ENCODE measurements at places on chromosomes 7 and 10. TPM values are rescaled to one million over a fixed set of nuclear protein-coding genes. Genes with fewer than 3 reads are reported as not detected.
A peak's percentile ranks its signal among the peaks of the same experiment; 100 is the strongest.

Gene DYNC1I1
- 43.3 TPM for total RNA-seq

DNA sequence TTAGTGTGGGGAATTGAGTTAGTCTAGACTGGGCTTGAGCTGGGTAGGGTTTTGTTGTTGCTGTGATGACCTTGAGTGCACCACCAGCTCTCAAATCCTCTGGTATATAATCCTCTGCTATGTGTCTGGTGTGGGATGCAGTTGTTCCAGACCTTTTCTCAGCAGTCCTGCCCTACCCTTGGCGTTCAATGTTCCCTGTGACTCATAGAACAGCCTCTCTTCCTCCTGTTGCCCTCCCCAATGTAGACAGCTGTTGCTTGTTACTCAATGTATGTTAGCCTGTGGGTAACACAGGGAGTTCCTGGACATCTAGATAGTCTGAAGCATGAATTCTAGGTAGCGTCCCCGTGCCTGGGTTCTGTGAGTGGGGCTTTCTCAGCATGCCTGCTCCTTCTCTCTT lies 19.8 kb downstream of the ACBD7 start:
- no peaks in the 10 kb centered on the region for H3K4me1 ChIP-seq
- H3K27ac ChIP-seq, result no peak overlapping the region
- DNase-seq, result no peak
- H3K36me3 ChIP-seq, result peaks cover 8% of the 10 kb centered on the region

DNA sequence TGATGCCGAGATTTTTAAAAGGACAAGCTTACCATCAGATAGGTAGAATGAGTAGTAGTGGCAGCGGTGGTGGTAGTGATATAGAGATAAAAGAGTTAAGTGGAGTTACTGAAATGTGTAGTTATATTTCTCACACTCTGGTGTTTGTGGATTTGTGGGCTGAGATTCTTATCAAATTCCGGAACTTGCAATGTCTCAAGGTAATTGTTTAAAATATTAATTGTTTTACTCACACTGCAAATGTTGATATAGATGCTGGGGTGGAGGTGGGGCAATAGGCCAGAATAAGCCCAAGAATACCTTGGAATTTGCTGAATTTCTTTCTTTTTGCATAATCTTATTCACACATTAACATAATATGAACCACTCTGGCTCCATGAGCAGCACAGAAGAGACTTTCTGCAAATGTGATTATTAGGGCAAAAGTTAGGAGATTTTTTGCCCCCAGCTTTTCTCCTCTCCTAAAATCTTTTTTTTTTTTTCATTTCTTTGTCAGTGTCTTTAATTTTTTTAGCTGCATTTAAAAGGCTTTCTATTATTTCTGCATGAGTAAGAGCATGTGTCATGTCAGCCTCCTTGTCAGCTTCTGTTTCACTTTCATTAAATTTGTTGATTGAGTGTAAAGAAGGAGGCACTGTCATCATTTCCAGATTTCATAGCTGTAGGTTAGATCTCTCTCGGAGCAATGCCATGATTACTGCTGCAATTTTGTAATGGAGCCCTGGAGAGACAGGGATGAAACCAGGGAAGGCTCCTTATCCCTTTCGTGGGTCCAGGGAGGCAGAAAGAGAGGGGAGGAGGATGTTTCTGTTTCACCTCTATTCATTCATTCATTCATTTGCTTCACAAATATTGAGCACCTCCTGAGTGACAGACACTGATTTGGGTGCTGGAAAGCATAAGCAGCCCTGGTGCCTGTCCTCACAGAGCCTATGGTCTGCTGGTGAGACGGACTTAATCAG lies 13.1 kb upstream of the SGMS1 start:
- H3K4me1 ChIP-seq, result peaks cover 21% of the 10 kb centered on the region
- H3K4me3 ChIP-seq, result no peak overlapping the region
- H3K27ac ChIP-seq, result no peak overlapping the region
- no peaks in the 10 kb centered on the region for H3K36me3 ChIP-seq

GRCh38 chr7:99794585-99795502 lies 10.9 kb upstream of the CYP3A4 start:
- H3K4me3 ChIP-seq, result no peak overlapping the region
- no peaks in the 10 kb centered on the region for H3K4me1 ChIP-seq
- peaks cover 2% of the 10 kb centered on the region for H3K27me3 ChIP-seq
- H3K36me3 ChIP-seq, result no peaks in the 10 kb centered on the region
- no peak for DNase-seq
- H3K27ac ChIP-seq, result no peak overlapping the region

DNA sequence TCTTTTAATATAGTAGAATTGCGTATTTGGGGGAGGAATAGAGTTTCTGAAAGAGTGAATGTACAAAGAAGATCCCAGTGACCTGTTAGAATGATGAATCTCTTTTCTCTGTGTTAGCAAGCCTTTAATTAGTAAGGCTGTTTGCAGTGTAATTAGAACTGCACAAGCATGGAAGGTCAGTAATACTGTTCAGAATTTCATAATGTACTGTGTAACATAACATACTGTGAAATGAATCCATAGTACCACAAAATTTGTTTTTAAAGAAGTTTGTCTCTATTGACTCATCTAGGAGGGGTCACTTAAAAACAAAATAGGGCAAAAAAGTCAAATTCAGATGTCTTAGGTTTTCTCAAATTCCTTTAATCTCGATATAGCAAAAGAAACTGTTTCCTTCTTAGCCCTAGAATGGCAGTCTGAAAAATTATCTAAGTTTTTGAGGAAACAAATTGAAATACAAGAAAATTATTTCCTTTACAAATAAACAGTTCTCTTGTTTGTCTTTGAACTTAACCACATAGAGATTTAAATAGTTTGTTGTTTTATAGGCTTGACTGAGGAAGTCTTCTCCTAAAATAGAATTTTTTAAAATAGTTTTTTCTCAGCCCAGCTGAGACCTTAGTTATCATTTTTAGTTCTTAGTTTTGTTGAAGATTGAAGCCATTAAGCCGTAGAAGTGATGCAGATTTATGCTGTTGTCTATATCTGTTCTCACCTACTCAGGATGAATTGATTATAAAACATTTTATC lies 12.5 kb downstream of the ADK start:
- peak overlapping the region; percentile 58 for H3K27ac ChIP-seq
- no peaks in the 10 kb centered on the region for H3K36me3 ChIP-seq
- H3K4me1 ChIP-seq, result peaks cover 33% of the 10 kb centered on the region
- H3K4me3 ChIP-seq, result no peak overlapping the region
- DNase-seq, result no peak

DNA sequence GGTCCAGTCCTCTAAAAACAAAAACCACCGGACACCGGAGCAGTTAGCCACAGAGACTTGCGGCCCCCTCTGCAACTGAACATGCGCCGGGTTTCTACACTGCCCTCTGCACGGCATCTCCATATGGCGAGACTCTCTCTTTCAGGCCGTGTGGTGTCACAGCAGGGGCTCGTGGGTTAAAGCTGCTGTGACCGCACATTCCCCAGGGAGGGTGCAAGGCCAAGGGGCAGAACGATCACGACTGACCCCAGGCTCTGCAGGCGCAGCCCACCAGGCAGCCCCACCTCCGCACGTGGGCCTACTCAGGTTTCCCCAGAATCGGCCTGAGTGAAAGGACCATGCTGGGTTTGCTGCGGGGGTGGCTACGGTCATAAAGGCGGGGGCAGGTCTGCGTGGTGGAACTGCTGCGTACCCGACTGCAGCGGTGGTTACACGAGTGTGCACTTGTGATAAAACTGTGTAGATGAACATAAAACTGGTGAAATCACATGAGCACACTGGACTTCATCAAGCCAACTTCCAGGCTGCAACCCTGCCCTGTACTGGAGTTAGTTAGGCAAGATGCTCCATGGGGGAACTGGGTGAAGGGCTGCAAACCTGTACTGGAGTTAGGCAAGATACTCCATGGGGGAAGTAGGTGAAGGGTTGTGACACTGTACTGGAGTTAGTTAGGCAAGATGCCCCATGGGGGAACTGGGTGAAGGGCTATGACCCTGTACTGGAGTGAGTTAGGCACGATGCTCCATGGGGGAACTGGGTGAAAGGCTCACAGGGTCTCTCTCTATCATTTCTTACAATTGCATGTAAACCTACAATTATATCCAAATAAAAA lies 81.4 kb upstream of the PPP2R2D start:
- no peaks in the 10 kb centered on the region for H3K27me3 ChIP-seq
- H3K27ac ChIP-seq, result no peak overlapping the region
- DNase-seq, result peak; percentile 80
- no peaks in the 10 kb centered on the region for H3K36me3 ChIP-seq
- H3K4me1 ChIP-seq, result no peaks in the 10 kb centered on the region

All from osteocyte (in vitro differentiated cells).